Stimulated activated CD4-positive, alpha-beta T cell treated with anti-CD3 and anti-CD28 coated beads, TNF-alpha, amount 100 ng/mL, for 4 hours (primary cell): ENCODE measurements at places on chromosomes 2 and 18.

- no peak for DNase-seq
Measured at GRCh38 chr2:119407430-119408220, 24.0 kb upstream of the TMEM37 start.

- no peak for DNase-seq
Measured at GRCh38 chr18:30465096-30465495, 577.4 kb downstream of the DSC3 start.

DNA sequence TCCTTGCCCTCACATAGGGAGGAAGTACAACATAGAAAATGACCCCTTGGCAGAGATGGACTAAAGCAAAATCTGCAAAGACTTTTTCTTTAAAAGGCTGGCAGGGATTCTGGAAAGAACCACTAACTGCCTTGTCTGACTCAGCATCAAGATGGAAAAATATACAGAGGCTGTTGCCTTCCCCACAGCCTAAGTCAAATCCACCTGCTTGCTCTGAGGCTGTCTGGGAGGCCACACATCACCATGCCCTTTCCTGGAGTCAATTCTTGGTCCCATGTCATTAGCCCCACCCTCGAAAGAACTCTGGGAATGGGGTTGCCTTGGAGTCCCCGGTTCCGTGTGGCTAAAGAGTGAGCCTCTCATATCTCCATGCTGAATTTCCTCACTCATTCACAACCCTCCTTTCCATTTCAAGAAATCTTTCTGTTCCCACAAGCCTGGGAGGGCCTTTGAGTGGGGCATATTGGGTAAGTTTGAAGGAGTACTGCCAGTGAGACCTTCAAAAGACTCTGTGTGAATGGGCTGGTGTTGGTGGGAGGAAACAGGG, 39.4 kb downstream of the BMP10 start:
- no peak for DNase-seq

DNA sequence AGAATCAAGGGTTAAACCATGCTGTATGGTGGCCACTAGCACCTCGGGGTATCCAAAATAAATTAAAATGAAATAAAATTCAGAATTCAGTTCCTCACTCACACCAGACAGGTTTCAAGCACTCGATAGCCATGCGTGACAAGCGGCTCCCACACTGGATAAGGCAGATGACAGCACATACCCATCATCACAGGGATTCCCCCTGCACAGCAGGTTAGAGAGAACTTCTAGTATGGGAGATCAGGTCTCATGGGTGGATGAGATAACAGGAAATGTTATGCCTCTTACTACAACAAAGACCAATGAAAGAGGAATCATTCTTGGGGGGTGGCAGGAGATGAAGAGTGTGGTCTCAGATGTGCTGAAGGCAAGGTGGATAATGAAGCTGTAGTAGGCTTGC, 121.9 kb upstream of the ACAA2 start:
- no peak for DNase-seq

GRCh38 chr18:2716394-2717326, 61.1 kb downstream of the SMCHD1 start:
- DNase-seq = no peak

DNA sequence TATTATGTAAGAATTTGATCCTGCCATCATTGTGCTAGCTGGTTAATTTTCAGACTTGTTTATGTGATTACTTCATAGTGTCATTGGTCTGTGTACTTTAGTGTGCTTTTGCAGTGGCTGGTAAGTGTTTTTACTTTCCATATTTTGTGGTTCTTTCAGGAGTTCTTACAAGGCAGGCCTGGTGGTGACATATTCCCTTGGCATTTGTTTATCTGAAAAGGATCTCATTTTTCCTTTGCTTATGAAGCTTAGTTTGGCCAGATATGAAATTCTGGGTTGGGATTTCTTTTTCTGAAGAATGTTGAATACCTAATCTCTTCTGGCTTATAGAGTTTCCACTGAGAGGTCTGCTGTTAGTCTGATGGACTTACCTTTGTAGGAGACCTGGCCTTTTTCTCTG, 72.8 kb upstream of the MC4R start:
- DNase-seq = no peak

- DNase-seq = no peak
Measured at GRCh38 chr2:74293191-74293991, 49.8 kb downstream of the SLC4A5 start.

GRCh38 chr2:236874866-236875481, 210.7 kb upstream of the COPS8 start:
- DNase-seq = no peak

DNA sequence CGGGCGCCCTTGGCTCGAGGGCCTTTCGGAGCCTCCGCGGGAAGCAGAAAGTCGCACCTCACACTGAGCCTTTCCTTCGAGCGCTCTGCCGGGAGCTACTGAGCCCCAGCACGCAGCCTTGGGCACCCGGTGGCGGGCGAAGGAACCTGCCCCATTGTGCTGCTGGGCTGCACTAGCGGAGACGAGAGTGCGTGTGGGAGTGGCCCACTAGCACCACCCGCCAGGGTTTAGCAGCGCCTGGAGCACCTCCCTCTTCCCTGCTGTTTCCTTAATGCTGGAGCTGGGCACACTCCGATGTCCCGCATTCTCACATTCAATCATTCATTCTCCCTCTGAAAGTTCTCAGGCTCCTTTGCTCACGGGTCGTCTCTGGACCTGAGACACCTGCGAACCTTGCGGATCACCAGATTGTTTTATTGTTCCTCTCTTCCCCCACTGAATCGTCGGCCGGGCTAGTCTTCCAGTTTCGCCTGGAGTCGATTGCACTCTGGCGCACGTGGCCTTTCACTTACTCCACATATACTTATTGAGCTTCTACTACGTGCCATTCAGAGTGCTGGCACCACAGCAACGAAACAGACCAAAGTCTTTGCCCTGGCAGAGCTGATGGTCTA, 8.5 kb upstream of the PAX3 start:
- no peak for DNase-seq

GRCh38 chr2:45210462-45211195, 201.4 kb upstream of the SIX2 start:
- DNase-seq = no peak

DNA sequence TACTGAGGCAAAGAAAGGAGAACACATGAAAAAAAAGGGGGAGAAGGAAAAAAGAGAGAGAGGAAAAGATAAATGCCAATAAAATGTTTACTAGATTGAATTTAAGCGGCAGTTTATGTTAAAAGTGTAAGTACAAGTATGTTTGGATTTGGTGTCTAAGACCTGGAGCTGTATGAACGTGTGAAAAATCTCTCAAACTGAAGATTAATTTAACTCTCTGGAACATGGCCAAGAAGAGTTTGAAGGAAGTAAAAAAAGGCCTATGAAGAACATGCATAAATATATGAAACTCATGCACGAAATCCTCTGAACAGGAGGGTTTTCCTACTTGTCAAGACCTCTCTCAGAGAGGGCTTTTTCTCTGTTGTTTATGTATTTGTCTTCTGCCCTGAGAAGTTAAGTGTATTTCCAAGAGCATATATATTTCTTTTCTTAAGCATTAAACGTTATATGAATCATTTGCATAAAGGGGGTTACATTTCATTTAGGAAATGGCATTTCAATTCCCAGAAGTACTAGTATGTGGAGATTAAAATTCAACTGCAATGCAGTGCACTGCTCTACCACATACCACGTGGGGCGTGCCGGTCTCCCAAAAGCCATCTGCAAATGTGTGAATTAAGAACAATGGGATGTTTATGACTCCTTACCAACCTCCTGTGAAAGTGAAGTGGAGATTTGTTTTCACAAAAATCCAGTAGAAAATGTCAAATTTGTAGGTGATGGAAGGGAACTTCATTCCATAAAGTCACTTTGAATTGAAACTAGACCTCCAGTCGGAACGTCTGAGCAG, 281.1 kb upstream of the TRIB2 start:
- no peak for DNase-seq

DNA sequence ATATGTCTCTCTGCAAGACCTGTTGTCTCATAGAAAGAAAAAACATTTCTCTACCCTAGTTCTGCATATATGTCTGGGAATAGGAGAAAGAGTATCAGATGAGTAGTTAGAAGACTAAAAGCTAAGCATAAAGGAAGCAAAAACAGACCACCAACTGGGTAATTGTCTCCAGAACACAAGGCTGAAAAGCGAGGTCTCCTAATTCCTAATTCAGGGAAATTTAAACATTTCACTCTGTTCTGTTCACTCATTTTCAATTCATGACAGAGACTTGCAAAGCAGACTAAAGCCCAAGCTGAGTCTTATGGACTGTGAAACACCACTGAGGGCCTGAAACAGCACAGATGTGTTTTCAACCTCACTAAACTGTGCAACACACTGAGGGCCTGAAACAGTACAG, 224.4 kb upstream of the TMEM200C start:
- no peak for DNase-seq

DNA sequence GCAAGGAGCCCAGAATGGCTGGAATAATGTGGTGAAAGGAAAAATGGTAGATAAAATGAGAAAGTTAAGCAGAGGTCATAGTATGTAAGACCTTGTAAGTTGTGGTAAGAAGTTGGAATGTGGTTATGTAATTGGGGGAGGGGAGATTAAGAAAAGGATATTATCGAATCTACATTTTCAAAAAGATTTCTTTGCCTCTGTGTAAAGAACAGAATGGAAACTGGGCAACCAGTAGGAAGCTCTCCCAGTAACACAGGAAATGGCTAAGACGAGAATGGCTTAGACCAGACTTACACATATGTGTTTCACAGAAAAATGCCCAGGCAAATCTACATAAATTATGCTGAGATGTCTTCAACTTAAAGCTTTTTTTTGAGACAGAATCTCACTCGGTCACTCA, 13.2 kb downstream of the MEMO1 start:
- no peak for DNase-seq

DNA sequence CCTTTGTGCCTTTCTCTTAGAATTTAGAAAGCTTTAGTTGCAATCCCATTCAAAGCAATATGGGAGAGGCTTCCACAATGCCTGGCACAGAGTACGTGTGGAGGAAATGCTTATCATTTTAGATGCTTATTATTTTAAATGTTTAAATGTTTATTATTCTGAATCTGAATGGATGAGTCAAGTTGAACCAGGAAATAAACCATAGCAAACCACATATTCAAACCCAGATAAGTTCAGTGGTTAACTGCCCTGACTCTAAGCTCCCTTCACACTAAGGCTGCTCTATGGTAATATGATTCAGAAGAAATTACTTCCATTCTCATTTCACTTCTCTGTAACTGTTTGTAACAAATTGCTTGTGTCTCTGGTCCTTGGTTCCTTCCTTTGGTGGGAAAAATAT, 5.2 kb upstream of the PPP4R1 start:
- no peak for DNase-seq

GRCh38 chr2:184524551-184525382, 73.6 kb upstream of the ZNF804A start:
- no peak for DNase-seq

- DNase-seq = no peak
Measured at GRCh38 chr2:180002198-180002770, 4.8 kb downstream of the CWC22 start.

DNA sequence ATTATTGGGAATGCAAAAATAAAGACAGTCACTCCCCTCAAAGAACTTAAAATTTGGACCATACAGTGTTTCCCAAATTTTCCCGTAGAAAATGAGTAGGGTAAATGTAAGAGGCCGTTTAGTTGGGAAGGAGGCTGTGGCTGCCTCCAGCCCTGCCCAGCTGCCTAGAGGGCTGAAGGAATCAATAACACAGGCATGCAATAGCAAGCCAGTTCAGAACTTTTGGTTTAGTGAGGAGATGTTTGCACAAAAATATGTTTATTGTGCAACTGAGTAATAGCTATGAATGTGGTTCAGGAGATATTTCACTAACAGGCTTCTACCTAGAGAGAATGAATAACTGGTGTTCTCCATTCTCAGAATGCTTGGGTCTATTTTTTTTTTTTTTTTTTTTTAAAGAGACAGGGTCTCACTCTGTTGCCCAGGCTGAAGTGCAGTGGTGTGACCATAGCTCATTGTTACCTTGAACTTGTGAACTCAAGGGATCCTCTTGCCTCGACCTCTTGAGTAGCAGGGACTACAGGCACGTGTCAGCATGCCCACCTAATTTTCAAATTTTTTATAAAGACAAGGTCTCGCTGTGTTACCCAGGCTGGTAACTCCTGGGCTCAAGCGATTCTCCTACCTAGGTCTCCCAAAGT, 23.6 kb downstream of the UGP2 start:
- no peak for DNase-seq

DNA sequence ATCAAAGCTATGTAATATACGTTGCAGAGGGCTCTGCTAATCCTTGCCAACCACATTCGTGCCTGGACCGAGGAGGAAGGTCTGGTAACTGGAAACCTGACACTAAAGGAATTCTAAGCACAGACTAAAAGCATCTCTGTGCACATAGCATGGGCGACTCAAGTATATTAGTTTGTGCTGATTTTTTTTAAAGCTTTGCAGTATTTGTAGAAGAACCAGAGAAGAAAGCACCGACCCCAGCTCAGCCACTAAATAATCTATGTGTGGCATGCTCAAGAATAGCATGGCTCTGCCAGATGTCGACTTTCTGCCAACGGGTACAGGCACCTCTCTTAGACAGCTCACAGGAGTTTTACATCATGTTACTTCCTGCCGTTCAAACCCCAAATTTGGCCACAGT, 73.2 kb upstream of the NRP2 start:
- DNase-seq = no peak

DNA sequence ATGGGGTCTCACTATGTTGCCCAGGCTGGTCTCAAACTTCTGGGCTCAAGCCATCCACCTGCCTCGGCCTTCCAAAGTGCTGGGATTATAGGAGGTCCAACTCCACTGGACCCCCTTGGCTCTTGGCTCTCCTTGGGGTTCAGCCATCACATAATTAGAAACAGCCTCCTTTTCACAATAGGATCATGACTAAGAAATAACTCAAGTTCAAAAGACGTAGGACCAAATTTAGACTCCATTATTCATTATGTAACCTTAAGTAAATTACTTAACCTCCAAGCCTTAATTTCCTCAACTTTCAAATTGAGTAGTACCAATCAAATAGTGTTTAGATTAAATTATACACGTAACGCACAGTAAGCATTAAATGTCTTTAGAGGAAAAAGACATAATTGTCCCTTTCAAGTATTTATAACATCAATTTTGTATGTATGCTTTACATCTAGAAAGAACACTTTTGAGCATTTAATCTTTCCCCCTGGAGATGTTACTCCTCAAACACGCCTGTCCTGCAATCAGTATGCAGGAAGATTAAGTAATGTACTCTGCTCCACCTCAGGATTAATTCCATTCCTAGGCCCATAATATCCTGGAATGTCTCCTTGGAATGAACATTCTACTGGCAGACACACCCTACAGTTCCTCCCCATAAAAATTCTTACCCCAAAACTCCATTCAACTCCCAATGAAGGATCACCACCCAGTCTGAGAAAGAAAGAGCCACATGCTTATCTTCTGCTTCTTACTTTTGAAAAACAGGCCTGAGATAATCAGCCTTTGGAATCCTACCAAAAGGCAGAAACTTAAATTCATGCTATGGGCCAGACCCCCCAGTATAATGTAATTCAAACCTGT, 49.1 kb downstream of the COBLL1 start:
- DNase-seq = no peak
